ENCODE measurements at places on chromosomes 16 and 17. TPM values are rescaled to one million over a fixed set of nuclear protein-coding genes. Genes with fewer than 3 reads are reported as not detected.

- DNase-seq = no peak
Observed at GRCh38 chr16:86228713-86229112, 281.6 kb upstream of the FOXF1 start.

- DNase-seq = no peak
Observed at GRCh38 chr16:24967074-24967473, 48.1 kb downstream of the ARHGAP17 start.

- no peak for DNase-seq
Observed at GRCh38 chr17:44663095-44663494, 6.8 kb downstream of the MEIOC start.

CTCF gene
- 34.6 TPM for polyA plus RNA-seq

DNA sequence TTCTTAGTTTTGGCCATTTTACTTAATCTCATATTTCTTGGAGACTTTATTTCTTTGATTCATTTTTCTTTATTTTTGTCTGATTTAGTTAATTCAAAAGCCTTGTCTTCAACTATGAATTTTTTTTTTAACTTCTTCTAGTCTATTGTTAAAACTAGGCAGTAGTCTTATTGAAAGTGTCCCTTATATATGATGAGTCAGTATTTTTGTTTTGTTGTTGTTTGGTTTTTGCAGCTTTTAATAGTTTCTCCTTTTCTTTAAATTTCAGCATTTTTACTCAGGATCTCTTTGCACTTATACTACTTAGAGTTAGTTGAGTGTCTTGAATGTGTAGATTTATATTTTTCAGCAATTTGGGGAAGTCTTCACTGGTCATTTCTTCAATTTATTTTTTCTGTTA lies 758.5 kb upstream of the CDH8 start:
- no peak for DNase-seq

GRCh38 chr17:12537436-12537835 lies 128.3 kb upstream of the MYOCD start:
- no peak for DNase-seq

- no peak for DNase-seq
Observed at GRCh38 chr17:79148584-79148983, 74.0 kb downstream of the ENGASE start.
